ENCODE measurements at places on chromosomes 6 and 20. TPM values are rescaled to one million over a fixed set of nuclear protein-coding genes. Genes with fewer than 3 reads are reported as not detected.

- DNase-seq: no peak
Observed at GRCh38 chr20:33521461-33521860, 31.6 kb downstream of the CBFA2T2 start.

GRCh38 chr6:55456016-55456415 lies 123.0 kb downstream of the HMGCLL1 start:
- DNase-seq: no peak

GRCh38 chr20:45041464-45042337 lies 59.2 kb downstream of the KCNS1 start:
- DNase-seq: peak; percentile 80

Gene TSBP1
- total RNA-seq: not detected

Gene CRIP3
- total RNA-seq: 0.29 TPM

Gene KIFC1
- total RNA-seq: 60.6 TPM

Measured in PC-3 (cell line).